ENCODE measurements at places on chromosomes 11 and 22.

GRCh38 chr11:123325533-123325932, 104.5 kb upstream of the GRAMD1B start:
- DNase-seq: no peak

DNA sequence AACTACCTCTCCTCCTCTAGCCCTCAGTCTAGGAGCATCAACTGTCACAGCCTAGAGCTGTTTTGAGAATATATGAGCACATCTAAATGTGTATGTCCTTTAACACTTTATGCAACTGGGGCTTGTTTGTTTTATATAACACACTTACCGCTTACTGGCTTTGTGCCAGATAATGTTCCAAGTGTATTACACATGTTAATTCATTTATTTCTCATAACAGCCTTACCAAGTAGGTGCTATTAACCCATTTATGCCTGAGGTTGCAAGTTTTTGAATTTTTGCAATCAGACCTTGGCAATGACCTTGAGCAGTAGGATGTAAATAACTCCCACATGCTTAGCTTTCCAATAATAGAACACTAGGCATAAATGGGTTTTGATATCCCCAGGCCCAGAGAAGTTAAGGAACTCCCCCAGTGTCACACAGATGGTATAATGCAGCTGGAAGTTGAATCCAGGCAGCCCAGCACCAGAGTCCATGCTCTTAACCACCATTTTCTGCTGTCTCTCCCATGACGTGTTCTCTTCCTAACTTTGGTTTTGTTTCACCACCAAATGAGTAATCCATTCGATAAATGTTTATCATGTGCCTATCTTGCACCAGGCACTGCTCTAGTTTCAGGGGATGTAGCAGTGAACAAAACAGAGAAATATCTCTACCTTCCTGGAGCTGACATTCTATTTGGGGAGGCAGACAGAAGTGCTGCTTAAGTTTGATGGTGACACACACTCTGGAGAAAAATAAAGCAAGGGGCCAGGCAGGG, 23.1 kb downstream of the PRDM11 start:
- no peak for DNase-seq

GRCh38 chr11:45267052-45267451, 19.1 kb downstream of the SYT13 start:
- DNase-seq: peak; percentile 51

- no peak for DNase-seq
These were observed 48.3 kb upstream of the SMIM38 start for GRCh38 chr11:69107413-69107812.

- no peak for DNase-seq
These were observed 855.4 kb upstream of the CHORDC1 start for GRCh38 chr11:91078221-91078620.

GRCh38 chr22:23524226-23524625, 55.9 kb downstream of the IGLL1 start:
- DNase-seq: no peak

GRCh38 chr11:81278991-81279390, 1454.7 kb downstream of the FAM181B start:
- no peak for DNase-seq

DNA sequence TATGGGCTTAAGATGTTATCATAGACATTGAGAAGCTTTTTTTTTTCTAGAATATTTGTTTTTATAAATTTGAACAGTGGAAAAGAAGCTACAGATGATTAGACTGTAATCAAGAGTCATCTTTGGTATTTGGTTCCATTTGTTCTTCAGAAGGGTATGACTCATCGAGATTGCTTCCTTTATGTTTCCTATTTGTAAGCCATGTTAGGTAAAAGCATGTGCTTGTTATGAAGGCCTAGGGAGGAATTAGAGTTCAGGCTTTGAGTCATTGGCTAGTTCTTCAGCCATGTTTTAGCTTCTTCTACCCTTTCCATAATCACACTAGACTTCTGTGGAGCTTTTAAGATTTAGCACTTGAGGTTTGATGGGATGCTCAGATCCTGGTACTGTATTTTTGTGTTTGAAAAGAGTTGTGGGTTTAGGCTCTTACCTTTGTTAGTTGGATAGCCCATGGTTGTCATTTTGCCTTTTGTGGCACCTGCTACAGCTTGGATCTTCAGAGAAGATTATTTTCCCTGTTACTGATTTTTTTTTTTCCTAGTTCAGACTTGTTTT, 44.3 kb downstream of the POLD3 start:
- peak; percentile 14 for DNase-seq

DNA sequence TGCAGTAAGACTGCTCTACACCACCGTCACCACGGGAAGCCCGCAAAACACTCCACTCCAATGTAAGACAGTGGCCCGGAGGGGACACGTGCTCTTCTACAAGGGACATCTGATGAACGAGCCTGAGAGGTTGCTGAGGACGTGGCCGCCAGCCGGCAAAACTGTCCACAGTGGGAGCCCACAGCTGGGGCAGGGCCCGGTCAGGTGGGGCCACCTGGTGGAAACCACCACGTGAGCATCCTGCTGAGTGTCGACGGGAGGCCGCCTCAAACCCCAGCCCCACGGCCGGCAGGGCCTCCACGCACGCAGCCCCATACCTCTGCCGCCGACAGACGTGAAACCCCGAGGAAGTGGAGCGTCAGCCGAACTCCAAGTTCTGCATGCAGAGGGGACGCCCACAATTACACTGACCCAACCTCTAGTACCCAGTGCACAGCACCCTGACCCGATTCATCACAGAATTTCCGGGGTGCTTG, 42.6 kb downstream of the BRD1 start:
- DNase-seq: no peak

GRCh38 chr11:26860895-26861294, 133.0 kb upstream of the FIBIN start:
- no peak for DNase-seq

DNA sequence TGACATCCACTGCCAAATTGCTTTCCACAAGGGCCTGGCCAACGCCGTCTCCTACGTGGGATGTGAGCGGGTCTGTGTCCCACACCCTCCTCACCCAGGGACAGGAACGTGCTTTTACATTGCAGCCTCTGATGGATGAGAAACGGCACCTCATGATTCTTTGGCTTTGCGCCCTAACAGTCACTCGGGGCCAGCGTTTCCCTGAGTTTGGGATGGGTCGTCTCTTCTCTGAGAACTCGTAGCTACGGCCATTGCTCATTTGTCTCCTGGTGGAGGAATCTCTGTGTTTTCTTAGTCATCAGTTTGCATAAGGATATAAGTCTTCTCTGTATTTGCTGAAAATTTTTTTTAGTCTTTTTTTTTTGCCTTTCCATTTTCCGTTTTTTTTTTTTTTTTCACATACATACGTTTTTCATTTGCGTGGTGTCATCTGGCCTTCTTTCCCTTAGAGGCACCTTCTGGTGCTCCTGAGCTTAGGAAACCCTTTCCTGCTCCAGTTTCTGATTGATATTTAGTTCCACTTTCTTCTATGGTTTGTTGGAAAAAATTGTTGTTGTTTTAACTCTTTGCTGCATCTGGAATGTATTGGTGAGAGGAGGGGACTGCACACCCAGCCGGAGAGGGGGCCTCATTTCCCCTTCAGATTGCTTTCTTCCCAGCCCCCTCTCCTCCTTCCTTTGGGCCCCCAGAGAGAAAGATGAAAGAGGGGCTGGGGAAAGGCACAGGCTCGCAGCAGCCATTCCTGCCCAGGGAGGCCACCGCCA, 12.0 kb downstream of the TNNT3 start:
- DNase-seq: peak; percentile 56

- no peak for DNase-seq
These were observed 233.0 kb downstream of the FAM76B start for GRCh38 chr11:95556342-95557163.
